Stimulated activated CD8-positive, alpha-beta memory T cell treated with anti-CD3 and anti-CD28 coated beads, Interleukin-15, amount 100 ng/mL, for 24 hours (primary cell): ENCODE measurements at places on chromosomes 2 and 18.

- DNase-seq: no peak
Observed at GRCh38 chr2:145939949-145940348, 1420.0 kb upstream of the ZEB2 start.

DNA sequence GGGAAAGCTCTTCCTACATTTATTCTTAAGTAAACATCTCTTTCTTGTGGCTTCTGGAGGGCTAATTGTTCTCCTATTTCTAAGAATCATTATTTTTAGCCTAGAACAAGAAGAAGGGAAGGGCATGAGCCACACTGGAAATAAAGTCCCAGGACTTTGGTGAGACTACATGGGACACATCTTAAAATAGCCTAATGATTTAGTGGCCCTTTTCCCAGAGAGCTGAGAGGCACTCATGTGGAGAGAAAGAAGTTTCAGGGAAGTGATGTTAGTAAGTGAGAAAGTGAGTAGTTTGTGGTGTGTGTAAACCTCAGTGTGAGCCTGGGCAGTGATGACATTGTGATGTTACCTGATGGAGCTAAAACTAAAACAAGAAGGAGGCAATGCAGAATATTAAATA lies 14.6 kb downstream of the ITGA4 start:
- DNase-seq: no peak

DNA sequence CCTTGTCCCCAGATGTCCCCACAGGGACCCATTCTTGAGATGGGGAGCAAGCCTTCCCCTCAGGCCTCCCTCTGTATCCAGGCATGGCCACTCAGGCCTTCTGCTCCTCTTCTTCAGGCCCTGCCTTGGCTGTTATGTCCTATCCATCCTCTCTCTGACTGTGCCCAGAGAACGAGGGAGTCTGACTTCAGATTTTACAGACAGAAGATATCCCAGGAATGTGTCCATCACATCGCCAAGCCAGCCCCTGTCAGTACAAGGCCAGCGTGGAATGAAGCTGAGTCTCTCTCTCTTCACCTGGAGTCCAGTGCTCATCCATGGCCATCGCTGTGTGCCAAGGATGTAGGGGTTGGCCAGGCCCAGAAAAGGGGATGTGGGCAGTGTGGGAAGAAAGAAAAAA lies 57.6 kb downstream of the SDC1 start:
- DNase-seq: no peak

GRCh38 chr2:149741646-149742045 lies 154.1 kb upstream of the MMADHC start:
- no peak for DNase-seq

GRCh38 chr18:45849529-45849928 lies 24.1 kb downstream of the SIGLEC15 start:
- no peak for DNase-seq

GRCh38 chr2:166765141-166765540 lies 123.1 kb upstream of the XIRP2 start:
- no peak for DNase-seq
